ENCODE measurements at places on chromosomes 1 and 21.

GRCh38 chr1:26125946-26126320, 14.3 kb downstream of the PDIK1L start:
- no peak for DNase-seq

GRCh38 chr1:197778366-197778945, 3.2 kb upstream of the DENND1B start:
- DNase-seq: no peak

GRCh38 chr1:172452536-172453152, 8.8 kb upstream of the PIGC start:
- no peak for DNase-seq

DNA sequence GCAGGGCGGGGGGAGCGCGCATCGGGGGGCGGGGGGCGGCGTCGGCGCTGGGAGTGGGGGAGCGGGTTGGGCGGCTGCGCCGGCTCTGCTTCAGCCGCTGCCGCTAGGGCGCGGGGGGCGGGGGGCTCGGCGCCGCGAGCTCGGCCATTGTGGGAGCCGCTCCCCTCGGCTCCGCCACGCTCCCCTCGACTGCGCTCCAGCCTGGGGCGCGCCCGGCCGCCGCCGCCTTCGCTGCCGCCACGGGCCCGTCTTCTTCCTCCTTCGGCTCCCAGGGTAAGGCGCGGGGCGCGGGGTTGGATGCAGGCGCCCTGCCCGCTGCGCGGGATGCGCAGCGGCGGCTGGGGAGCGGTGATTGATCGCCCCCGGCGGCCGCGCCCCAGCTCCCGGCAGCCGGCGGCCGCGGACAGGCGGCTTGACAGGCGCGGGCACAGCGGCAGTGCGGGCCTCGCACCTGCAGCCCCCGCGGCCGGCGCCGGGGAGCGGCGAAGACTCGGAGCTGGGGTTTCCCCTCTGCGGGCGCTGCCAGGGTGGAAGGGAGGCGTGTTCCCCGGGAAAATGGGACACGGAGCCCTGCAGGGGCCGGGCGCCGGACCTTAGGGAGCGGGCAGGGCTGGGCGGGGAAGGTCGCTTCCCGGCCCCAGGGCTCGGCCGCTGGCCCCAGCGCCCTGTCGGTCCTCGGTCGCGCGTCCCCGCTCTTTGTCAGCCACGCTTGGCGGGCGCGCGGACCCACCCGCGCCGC, 55.3 kb downstream of the NDUFS5 start:
- DNase-seq: no peak

- no peak for DNase-seq
Observed at GRCh38 chr1:104745875-104746274, 996.2 kb downstream of the AMY1C start.

DNA sequence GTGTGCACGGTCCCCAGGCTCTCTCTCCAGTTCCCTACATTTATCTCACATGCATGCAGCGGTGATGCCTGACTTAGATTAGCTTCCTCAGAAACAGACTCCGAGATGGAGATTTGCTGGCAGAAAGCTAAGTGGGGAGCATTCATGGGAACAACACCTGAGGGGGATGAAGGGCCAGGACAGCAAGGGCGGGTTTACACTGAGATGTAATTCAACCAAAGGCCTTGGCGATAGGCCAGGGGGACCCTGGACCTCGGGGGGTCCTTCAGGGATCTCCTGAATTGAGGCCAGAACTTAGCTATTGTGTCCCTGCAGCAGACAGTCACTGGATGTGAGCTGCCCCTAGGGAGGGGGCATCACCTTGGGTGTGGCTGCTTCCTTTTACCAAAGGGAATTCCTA, 246.1 kb upstream of the CSF3R start:
- DNase-seq: no peak

GRCh38 chr1:61358770-61359455, 276.6 kb downstream of the NFIA start:
- DNase-seq: no peak

GRCh38 chr1:48030696-48031365, 33.6 kb upstream of the TRABD2B start:
- DNase-seq: no peak

Data from NK-92 treated with Interleukin-12 subunit alpha and Interleukin-12 subunit beta, amount 100 ng/mL, for 24 hours (cell line).